Activated T-cell treated with anti-CD3 and anti-CD28 coated beads, Interleukin-2, amount 50 U/mL, for 4 hours (primary cell): ENCODE measurements at places on chromosomes 12 and 14.

DNA sequence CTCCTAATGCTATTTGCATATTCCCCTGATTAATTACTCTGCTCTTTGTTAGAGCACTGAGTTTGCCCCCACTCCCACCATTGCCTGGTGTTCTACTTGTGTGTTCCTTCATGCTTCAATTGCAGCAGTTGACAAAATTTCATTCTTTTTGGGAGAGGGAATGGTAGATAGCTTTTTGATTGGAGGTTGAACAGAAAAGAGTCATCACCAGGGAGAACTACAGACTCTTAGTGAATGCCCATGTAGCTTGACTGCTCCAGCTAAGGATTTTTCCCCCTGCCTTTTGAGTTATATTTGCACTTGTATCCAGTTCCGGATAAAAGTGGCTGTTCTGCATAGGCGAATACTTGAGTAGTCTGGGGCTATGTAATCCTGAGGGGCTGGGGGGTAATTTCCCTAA is 183.9 kb downstream of the ETNK1 start:
- no peak for DNase-seq

GRCh38 chr12:10160617-10161385 is 11.1 kb downstream of the OLR1 start:
- no peak for DNase-seq

GRCh38 chr14:73665130-73665529 is 20.3 kb downstream of the DNAL1 start:
- no peak for DNase-seq

DNA sequence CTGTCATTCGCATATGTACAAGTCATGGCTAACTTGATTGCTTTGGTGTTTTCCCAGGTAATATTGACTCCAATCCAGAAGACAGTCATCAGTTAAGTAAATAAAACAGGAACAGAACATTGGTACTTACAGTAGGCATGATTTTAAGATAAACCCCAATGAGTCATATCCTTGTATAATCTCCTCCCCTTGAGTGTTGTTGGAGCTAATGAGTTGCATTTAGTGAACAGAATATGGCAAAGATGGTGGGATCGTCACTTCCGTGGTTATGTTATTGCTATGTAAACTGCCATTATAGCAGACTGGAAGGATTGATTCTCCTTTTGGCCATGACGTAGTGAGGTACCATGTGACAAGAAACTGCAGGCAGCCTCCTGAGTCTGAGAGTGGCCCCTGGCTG is 102.2 kb downstream of the TMX1 start:
- DNase-seq, result no peak
